ENCODE measurements at places on chromosomes 6 and 20. TPM values are rescaled to one million over a fixed set of nuclear protein-coding genes. Genes with fewer than 3 reads are reported as not detected.

Gene MLIP
- total RNA-seq, result not detected

Gene CYP39A1
- not detected for total RNA-seq

Gene CAGE1
- 0.16 TPM for total RNA-seq

Gene WFDC5
- not detected for total RNA-seq

Gene COL11A2
- total RNA-seq, result 0.37 TPM

DNA sequence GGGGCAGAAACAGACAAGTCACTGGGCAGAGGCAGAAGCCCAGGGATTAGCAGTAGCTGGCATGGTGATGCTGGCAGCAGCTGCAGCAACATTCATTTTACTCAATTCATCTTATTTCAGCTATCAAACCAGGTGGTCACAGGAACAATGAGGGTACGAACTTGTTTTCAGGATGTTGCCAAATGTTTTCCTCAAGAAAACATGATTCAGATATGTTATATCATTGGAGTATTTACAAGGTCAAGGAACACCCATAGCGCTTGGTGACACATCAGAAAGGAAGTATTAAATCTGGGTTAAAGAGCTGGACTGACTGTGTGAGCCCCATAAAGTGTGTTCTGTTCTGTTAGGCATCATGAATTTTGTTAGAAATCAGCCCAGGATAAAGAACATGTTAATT lies 456.9 kb upstream of the ID4 start:
- no peak overlapping the region for H3K4me3 ChIP-seq
- H3K27me3 ChIP-seq, result no peaks in the 10 kb centered on the region
- no peaks in the 10 kb centered on the region for H3K4me1 ChIP-seq
- H3K36me3 ChIP-seq, result no peaks in the 10 kb centered on the region
- DNase-seq, result no peak

DNA sequence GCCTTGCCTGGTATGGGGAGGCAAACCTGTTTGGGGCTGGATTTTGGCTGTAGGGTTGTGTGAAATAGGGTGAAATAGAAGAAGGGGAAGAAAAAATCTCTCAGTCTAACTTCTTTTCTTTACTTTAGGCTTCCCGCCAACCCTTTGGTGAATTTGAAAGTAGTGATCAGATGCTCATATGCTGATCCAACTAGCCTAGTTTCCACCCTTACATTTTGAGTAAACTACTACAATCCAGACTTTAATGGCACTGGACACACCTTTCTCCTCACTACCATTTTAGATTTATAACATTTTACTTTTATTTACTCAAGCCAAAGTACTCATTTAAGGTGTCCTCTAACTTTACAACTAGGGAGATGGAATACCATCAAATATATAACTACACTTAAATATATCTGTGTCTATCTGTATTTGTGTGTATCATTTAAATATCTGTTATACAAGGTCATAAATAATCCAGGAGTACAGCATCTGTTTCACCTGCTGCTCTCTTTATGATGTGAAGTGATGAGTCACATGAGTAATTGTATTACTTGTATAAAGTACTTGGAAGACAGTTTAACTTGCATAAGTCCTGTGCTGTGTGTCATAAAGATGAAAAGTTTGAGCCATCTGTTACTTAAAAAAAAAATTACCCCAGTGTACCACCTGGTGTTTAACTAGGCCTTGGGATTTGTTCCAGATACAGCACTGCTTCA lies 172.1 kb downstream of the CDKAL1 start:
- H3K27ac ChIP-seq, result no peak overlapping the region
- DNase-seq, result no peak
- H3K4me1 ChIP-seq, result peaks cover 63% of the 10 kb centered on the region
- H3K27me3 ChIP-seq, result no peaks in the 10 kb centered on the region
- peaks cover 5% of the 10 kb centered on the region for H3K36me3 ChIP-seq

DNA sequence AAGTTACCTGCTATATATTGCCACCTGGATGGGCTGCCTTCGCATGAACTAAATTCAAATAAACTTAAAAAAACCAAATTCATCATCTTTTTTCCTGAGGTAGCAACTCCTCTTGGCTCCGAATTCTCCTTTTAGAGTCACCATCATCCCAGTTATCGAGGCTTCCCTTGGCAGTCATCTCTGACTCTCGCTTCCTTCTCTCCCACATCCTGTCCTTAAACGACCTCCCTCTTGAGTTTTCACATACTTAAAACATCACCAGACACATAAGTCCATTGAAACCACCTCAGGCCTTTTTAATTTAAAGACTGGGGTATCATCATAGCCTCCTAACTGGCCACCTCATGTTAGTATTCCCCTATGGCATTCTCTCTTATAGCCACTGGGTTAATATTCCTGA lies 296.1 kb upstream of the FLRT3 start:
- H3K27me3 ChIP-seq, result no peaks in the 10 kb centered on the region
- no peaks in the 10 kb centered on the region for H3K36me3 ChIP-seq
- H3K4me1 ChIP-seq, result no peaks in the 10 kb centered on the region
- H3K4me3 ChIP-seq, result no peak overlapping the region

GRCh38 chr6:131807644-131808459 lies at the start of gene ENPP1:
TSS of gene ENPP1 (plus strand) at chr6:131808020. CDS start at chr6:131808036, 16 bp downstream.
- H3K36me3 ChIP-seq, result no peaks in the 10 kb centered on the region
- H3K4me1 ChIP-seq, result peaks cover 37% of the 10 kb centered on the region
- DNase-seq, result peak; percentile 52
- H3K27ac ChIP-seq, result peak within 1 kb of the TSS; percentile 85
- H3K27me3 ChIP-seq, result peaks cover 40% of the 10 kb centered on the region

DNA sequence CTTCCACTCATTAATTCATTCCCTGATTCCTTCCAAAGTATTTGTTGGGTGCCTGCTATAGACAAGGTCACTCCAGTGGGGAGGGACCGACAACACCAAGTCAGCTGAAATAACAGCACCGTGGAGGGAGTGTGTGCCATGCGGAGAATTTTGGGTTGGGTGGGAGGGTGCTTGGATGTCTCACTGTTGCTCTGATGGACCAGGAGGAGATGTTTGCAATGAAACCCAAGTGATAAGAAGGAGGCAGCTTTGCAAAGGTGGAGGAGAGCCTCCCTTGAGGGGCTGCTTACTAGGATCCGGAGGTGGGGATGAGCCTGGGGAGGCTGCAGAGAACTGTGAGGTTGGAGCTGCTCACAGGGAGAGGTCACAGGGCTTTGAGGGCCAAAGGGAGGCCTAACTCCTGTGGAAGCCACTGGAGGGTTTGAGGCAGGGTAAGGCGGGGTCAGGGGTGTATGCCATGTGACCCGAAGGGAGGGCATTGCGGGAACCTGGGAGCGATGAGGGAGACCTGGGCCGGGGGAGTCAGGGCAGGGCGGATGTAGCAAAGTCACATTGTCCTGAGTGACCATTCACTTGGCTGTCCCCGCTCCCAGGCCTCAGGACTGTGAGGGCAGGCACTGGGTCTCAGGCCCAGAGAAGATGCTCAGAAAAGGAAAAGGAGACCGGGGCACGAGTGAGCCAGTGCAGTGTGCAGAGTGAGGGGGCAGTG lies 124.5 kb downstream of the PHACTR3 start:
- H3K4me1 ChIP-seq, result no peaks in the 10 kb centered on the region
- H3K27ac ChIP-seq, result no peak overlapping the region
- no peaks in the 10 kb centered on the region for H3K36me3 ChIP-seq

DNA sequence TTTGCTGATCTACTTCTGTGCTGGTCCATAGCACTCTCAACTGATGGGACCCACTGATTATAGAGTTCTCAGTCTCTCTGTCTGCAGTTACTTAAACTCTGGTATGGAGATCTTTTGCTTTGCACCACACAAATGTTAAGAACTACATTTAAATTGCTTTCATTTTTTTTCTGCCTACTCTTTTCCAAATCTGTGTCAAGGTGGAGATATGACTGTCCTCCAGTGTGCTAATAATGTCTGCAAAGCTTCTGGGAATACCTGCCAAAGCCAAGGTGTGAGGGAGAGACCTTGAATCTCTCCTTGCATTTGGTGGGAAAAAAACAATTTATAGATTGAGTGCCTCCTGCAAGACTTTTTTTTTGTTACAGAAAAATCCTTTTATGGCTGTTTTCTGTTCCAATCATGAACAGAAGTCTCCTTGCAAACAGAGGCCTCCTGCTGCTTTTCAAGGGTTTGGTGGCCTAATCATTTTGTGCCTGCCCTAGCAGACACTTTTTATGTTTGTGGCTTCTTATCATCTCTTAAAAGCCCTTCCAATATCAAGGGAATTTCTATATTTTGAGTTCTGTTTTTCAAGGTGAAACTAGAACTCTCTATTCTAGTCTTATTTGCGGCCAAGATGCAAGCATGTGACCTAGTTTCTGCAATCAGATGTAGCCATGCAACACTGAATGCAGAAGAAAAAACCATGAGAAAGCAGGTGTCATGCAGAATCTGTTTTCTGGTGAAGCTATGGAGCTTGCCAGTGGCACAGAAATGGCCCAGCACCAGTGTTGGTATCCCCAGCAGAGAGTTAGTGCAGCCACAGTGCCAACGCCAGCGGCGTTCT lies 23.2 kb upstream of the AKIRIN2 start:
- H3K4me3 ChIP-seq, result no peak overlapping the region
- peaks cover 20% of the 10 kb centered on the region for H3K27me3 ChIP-seq
- DNase-seq, result no peak
- H3K27ac ChIP-seq, result peak overlapping the region; percentile 28
- H3K4me1 ChIP-seq, result peaks cover 25% of the 10 kb centered on the region

DNA sequence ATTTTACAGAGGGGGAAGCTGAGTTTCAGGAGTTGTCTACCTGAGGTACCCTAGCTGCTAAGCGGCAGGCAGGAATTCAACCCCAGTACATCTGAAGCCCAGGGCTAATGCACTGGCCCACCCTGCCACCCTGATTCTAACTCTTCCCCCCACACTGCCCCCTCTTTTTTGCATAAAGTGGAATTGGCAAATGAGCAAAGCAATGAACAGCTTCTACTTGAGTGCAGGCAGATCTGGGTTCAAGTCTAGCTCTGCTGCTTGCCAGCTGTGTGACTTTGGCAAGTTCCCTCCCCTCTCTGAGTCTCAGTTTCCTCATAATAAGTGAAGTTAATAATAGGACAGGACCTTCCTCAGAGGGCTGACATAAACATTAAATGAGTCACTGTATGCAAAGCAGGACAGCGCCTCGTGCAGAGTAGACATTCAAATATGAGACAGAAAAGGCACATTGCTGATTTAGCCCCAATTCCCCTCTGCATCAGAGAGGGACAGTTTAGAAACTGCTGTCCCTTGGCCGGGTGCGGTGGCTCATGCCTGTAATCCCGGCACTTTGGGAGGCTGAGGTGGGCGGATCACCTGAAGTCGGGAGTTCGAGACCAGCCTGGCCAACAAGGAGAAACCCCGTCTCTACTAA lies 4.7 kb downstream of the ADA start:
- no peak for DNase-seq
- peaks cover 73% of the 10 kb centered on the region for H3K4me1 ChIP-seq
- H3K4me3 ChIP-seq, result peak overlapping the region; percentile 56
- no peaks in the 10 kb centered on the region for H3K36me3 ChIP-seq

DNA sequence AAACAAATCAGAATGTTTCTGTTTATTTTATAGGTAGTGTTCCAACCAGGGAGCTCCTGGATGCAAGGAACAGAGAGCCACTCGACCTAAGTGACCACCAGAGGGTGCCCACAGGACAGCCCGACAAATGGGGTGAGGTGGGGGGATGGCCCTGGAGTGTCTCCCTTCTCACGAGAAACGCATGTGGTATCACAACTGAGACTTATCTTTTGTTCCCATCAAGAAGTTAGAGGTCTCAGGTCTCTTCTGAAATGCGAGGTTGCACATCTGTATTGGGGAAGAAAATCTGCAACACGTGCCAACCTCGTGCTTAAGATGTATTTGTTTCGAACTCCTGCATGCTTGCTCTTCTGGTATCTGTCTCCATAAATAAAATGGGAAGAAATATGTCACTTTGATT lies 104.0 kb downstream of the ISM1 start:
- H3K36me3 ChIP-seq, result peaks cover 2% of the 10 kb centered on the region
- peaks cover 1% of the 10 kb centered on the region for H3K27me3 ChIP-seq
- peak overlapping the region; percentile 18 for H3K27ac ChIP-seq
- no peak for DNase-seq
- H3K4me3 ChIP-seq, result no peak overlapping the region

All from activated T-helper 2 cell treated with anti-CD3 and anti-CD28 coated beads, Interferon-gamma antibody, Interleukin-2, Interleukin-4, amounts not matched to agents 10 μg/mL and 5 μg/mL and 100 μg/mL, durations not matched to agents 14 hours and 24 hours and 36 hours (primary cell).